ENCODE measurements at places on chromosomes 2 and 18.

- DNase-seq: no peak
These were observed 185.1 kb downstream of the MYO5B start for GRCh38 chr18:50009773-50010335.

DNA sequence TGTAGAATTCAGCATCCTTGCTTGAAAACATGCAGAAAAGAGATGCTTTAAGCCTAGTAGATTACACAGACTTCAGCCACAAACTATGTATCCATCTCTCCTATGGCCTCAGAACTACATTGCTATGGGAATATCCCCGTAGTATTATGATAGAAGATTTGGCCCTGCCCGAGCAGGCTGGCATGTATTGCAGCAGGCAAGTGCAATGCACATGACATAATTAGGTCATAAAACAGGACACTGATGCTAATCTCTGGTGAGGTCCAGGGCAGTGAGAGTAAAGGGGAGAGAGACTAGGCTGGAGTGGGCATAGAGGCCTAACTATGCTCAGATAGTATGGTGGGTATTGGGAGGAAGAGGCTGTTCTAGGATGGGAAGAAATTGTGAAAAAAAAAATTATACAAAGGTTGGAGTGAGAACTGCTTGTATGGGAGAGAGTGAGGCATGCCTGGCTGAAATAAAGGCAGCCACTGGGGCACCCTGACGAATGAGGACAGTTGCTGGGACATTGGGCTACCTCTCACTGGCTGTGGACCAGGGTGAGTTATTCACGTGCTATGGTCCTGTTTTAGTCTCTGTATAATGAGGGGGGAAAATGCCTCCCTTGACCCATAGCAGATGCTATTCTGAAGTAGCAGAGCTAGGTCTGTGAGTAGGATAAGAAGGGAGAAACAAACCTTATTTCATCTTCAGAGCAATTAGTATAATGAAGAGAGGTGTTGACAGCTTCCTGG, 1.6 kb upstream of the PLA2R1 start:
- no peak for DNase-seq

DNA sequence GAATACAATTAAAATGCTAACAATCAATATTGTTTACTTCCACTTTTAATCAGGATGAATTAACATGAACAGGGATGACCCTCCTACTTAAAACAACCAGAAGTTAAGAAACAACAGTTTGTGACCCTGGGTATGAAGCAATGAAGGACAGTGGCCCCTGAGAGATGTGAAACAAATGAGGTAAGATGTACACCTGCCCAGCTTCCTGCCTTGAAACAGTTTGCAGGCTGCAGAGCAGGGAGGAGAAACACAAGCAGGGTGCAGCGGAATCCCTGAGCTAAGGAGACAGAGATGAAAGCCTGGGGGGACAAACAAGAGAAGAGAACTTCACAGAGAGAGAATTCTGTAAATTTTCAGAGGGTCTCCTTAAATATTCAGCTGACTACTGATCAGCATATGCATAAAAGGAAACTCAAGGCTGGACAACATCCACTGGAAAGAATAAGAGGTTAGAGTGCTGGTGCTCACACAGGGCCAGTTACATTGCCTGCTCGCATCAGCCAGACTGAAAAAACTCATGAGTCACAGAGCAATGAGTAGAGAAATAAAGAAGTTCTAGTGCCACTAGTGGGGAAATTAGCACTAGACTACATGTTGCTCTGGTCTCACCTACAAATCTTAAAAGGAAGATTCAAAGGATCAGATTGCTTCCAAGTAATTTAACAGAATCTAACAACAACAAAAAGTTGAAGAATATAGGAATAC, 106.4 kb downstream of the PID1 start:
- no peak for DNase-seq

- DNase-seq: no peak
These were observed 95.0 kb upstream of the STK17B start for GRCh38 chr2:196266351-196266750.

GRCh38 chr2:156702541-156702940, 266.4 kb downstream of the GPD2 start:
- DNase-seq: no peak

GRCh38 chr2:196225213-196225612, 53.8 kb upstream of the STK17B start:
- no peak for DNase-seq

GRCh38 chr2:72744049-72744448, 81.8 kb downstream of the EXOC6B start:
- DNase-seq: no peak

GRCh38 chr2:7073901-7074300, 156.7 kb downstream of the RNF144A start:
- no peak for DNase-seq

DNA sequence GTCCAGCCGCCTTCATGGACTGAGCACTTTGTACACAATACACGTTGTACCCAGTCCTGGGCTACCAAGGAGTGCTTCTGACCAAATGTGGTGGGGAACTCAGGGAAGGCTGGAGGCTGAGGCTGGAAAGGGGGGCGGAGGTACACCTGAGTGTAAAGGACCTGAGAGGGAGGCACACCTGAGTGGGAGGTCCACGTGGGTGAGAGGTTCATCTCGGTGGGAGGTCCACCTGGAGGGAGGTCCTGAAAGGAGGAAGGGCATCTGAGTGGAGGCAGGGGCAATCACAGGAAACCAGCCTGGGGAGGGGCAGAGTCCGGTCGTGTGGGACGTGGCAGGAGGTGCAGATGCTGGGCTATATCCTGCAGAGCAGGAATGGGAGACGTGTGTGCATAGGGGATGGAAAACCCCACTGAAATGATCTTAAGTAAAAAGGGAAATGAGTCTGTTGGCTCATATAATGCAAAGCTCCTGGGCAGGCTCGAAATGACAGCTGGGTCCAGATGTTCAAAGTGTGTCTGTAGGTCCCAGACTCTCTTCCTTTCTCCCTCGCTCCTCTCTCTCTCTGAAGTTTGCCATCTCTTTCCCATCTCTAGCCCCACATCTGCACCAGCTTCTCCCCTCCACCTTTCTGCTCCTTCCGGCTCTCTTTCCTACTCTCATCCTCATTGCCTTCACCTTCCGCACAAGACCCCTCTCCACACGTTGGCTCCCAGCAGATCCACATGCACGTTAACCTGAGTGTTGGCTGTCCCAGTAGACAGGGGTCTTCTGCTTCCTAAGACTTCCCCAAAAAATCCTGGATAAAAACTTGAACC, 137.7 kb downstream of the PXDN start:
- DNase-seq: no peak

DNA sequence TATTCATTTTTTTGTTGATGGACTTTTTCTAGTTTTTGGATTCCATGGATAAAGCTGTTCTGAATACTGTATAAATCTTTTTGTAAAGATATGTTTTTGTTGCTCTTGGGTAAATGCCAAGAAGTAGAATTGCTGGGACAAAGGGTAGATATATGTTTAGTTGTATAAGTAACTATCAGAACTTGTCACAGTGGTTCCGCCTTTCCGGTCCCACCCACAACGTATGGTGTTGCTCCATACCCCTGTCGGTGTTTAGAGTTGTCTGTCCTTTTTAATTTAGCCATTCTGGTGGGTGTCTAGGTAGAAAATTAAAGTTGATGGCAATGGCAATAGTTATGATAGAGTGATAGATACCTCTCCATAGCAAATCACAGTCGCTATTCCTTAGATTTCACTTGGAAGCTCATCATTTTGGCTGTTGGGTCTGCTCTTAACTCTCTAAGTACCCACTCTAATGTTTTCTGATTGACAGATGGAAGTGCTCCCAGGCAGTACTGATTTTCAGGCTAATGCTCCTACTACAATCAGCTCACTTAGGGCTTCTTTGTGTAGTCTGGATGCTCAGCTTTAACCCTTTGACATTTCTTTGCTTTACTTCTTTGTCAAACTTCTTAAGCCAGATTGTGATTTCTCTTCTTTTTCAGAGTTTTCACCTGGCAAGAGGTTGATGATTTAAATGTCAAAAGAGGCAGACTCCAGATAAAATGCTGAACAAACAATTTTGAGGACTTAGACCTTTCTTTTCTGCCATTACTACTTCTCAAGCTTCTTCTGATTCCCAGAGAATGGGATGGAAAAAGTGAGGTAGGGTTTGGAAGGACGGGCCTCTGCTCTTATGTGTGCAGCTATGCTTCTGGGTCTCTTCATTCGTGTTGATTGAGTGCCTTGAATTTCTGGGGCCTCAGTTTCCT, 156.4 kb downstream of the AQP4 start:
- no peak for DNase-seq

GRCh38 chr18:50721451-50722120, 98.2 kb downstream of the MRO start:
- no peak for DNase-seq

DNA sequence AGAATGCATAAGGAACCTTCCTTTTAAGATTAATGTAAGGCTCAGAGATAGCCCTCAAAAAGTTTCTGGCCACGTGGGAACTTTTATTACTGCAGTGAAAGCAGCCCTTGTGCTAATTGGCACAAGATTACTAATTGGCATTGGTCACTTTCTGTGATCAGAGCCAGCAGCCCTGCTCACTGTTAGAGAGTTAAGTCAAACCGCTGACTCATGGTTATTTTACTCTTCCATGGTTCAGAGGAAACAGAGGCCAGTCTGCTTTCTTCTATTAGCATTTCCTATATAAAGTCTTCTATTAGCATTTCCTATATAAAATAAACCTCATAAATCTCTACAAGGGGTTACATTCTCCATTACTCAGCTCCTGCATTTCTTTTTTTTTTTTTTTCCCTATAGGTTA, 1.5 kb upstream of the SLC35G4 start:
- DNase-seq: no peak

DNA sequence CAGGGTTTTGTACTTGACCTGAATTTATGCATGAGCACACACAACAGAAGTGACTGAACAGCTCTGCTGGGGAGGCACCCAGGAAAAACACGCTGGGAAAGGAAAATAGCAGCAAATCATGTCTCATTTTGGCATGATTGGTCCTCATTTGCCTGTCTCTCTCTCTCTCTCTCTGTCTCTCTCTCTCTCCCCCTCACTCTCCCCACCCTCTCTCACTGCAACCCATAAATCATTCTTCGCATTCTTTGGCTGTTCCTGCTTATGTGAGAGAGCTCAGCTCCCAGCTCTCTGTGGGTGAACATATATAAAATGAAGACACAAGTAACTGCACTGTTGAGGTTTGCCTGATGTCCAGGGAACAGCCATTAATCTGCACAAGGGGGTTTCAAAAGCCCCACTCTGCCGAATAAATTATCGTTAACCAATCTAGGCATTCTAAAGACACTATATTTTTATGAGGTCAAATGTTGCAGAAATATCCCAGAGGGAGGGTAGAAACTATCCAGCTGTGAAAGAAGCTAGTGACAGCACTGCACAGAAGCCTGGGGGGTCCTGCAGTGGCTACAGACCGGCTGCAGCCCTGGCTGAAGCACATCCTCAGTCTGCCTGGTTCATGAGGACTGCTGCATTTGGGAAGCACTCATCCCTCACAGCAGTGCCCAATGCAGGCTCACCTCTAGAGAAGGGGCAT, 260.3 kb downstream of the AFF3 start:
- no peak for DNase-seq

DNA sequence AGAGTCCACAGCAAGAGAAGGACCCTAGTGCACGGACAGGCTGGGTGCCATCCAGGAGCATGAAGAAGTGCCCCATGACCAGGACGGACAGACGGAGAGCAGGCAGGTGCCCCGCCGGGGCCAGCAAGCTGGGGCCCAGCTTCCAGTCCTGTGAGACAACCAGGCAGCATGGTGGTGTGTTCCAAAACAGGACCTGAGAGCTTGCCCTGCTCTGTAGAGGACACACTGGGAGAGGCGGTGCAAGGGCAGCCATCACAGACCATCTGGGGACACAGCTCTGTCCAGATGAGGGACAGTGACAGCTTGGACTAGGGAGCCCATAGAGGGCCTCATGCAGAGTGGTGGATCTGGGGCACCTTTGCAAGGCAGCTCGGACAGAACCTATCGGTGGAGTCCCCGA, 279.8 kb downstream of the EIPR1 start:
- DNase-seq: no peak

- DNase-seq: no peak
These were observed 124.1 kb upstream of the XIRP2 start for GRCh38 chr2:166764216-166764615.

GRCh38 chr2:74762789-74763188, 71.1 kb upstream of the HK2 start:
- DNase-seq: no peak

- no peak for DNase-seq
These were observed 64.3 kb upstream of the MSTN start for GRCh38 chr2:190126798-190127197.

- DNase-seq: no peak
These were observed 25.6 kb upstream of the TGIF1 start for GRCh38 chr18:3424280-3424890.

- DNase-seq: no peak
These were observed 63.6 kb upstream of the LTBP1 start for GRCh38 chr2:32882816-32883810.

GRCh38 chr18:49813069-49813318, 339 bp downstream of the ACAA2 start:
- no peak for DNase-seq

- DNase-seq: no peak
These were observed 21.1 kb downstream of the NFU1 start for GRCh38 chr2:69416147-69416546.

DNA sequence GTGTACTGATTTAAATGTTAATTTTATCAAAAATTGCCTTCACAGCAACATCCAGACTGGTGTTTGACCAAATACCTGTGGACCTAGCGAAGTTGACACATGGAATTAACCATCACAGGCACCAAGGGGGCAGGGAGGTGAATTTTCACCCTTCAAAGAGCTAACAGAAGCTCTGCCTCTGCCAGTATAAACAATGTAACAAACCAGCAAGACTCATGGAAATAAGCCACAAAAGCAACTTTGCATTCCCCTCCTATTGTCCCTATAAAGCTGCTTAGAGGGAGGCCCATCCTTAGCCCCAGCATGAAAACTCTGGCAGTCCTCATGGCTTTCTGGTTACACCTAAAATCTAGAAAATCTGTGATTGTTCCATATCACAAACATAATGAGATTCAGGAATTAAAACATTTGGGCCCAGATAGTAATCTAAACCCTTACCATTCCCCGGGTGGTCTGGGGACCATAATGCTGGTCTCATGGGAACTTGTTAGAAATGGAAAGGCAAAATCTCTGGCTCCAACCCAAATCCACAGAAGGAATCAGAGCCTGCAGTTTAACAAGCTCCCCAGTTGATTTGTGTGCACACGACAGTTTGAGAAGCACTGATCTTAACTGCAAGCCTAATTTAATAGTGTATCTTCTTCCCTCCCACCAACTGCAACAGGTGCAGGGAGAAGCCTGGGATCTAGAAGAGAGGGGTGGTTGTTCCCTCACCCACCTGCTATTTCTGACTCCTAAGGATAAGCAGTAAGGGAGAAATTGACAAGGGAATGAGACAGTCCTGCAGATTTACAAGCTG, 23.1 kb downstream of the SERPINB11 start:
- no peak for DNase-seq

- no peak for DNase-seq
These were observed 467.4 kb downstream of the SOX11 start for GRCh38 chr2:6159606-6160005.

DNA sequence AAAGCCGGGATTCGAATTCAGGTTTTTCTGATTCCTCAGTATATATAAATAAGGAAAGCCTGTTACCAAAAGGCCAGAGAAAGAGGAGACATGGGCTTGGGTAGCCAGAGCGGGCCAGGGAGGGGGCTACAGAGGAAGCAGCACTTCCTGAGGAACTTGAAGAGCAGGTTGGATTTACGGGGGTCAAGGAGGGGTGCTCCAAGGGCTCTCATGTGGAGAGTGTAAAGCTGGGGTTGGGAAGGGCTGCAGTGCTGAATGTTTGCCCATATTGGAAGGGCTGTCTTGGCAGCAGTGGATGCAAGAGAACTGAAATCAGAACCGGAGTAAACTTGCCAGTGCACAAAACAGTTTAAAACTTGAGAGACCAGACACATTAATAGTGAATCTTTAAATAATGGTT, 511.5 kb downstream of the CNTNAP5 start:
- DNase-seq: no peak

GRCh38 chr2:53202063-53202462, 565.5 kb upstream of the CHAC2 start:
- no peak for DNase-seq

Data from type B pancreatic cell (in vitro differentiated cells).